Calu3 (cell line): ENCODE measurements at places on chromosomes 5 and 9. TPM values are rescaled to one million over a fixed set of nuclear protein-coding genes. Genes with fewer than 3 reads are reported as not detected.

DNA sequence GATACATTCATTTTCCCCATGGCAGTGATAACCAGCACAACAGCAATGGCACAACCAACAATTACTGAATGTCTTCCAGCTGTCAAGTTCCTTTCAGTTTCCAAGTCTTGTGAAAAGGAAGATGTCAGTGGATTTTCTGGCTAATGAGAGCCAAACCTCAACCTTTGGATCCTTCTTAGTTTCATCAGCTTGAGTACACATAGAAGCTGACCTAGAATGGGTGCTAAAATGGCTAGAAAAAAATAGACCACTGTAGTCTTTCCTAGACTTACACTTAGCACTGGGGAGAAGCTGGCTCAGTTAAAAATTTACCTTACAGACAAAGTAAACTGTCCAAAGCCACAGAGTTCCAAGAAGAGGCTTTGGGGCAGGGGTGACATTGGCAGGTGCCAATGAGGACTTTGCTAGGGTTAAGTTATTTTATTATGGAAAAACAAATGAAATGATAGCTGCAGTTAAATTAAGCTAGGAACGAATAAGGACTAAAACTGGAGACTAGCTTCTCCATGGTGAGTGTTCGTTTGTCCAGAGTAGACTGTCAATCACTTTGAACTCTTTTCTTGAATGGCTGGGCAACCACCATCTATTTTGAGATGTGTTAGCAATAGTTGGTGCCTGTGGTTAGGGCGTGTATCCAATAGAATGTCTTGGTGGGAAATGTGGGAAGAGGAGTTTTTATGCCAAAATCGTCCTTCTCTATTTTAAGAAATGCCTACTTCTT lies 25.9 kb upstream of the TXN start:
- H3K4me1 ChIP-seq: peaks cover 53% of the 10 kb centered on the region
- no peaks in the 10 kb centered on the region for H3K27me3 ChIP-seq
- H3K27ac ChIP-seq: peak overlapping the region; percentile 61
- no peak for DNase-seq
- no peaks in the 10 kb centered on the region for H3K36me3 ChIP-seq

GRCh38 chr9:36213387-36213786 lies 22.7 kb downstream of the CLTA start:
- no peak overlapping the region for H3K27ac ChIP-seq
- no peaks in the 10 kb centered on the region for H3K27me3 ChIP-seq
- peaks cover 29% of the 10 kb centered on the region for H3K36me3 ChIP-seq
- H3K4me1 ChIP-seq: no peaks in the 10 kb centered on the region
- no peak overlapping the region for H3K4me3 ChIP-seq
- DNase-seq: no peak

DNA sequence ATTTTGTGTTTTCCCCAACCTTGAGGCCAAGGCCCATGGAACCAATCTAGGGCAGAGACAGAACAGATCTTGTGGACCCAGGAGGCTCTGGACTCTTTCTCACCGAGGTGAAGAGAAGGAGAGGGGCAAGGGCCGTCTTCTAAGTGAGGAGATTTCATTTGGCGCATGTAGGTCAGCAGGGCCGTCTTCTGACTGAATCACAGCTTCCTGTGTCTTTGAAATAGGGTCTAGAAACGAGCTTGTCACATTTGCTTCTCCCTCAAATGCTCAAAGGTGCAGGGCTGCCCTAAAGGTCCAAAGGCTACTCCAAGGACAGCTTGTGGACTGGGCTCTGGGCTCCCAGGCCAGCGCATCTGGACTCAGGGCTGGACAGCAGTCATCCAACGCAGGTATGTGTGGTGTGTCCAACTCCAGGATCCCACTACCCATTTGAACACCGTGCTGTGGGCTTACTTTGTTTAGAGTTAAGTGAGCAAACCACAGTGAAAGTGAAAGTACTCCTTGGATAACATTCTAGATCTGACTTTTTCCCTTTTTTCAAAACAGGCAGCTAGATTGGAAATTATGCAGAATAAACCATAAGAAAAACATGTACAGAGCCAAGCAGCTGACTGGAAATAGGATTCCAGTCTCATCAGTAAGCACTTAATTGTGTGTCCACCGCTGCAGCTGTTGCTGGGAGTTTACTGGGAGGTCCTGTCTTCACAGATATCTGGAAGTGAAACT lies 357.0 kb downstream of the GADD45G start:
- no peaks in the 10 kb centered on the region for H3K4me1 ChIP-seq
- H3K36me3 ChIP-seq: no peaks in the 10 kb centered on the region
- no peak for DNase-seq
- H3K4me3 ChIP-seq: no peak overlapping the region

DNA sequence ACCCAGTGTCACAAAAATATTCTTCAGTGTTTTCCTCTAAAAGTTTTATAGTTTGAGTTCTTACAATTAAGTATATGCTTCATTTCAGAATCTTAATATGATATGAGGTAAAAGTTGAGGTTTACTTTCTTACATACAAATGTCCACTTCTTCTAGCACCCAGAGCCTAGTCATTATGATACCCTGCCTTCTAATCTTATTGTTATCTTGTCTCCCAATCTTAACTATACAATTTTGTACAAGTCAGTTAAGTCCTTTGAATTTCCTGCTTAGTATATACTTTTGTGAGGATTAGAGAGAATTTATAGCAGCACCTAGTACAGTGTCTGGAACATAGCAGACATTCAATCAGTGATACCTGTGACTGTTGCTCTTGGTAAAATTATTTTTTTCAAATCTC lies 29.3 kb downstream of the RAD50 start:
- H3K27me3 ChIP-seq: no peaks in the 10 kb centered on the region
- no peak overlapping the region for H3K27ac ChIP-seq
- no peak for DNase-seq
- peaks cover 9% of the 10 kb centered on the region for H3K36me3 ChIP-seq
- no peaks in the 10 kb centered on the region for H3K4me1 ChIP-seq

Gene UQCRQ
- total RNA-seq: 678 and 719 TPM in 2 replicates
